ENCODE measurements at places on chromosomes 11 and 22.

DNA sequence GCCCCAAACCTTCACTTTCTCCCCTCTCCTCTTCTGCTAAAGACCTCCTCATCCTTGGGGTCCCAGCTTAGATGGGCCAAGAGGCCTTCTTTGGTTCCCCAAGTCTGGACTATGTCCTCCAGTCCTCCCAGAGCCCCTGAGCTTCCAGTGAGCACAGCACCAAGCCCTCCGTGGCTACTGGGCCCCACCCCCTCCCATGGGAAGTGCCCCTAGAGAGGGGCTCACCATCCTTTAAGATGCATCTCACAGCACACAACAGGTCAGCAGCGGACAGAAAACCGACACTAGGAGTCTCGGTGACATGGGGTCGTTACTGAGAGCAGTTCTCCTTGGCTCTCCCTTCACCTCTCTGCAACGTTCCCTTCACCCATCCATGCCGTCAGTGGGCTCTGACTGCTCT is 2.7 kb downstream of the LRRC32 start:
- no peak for DNase-seq

DNA sequence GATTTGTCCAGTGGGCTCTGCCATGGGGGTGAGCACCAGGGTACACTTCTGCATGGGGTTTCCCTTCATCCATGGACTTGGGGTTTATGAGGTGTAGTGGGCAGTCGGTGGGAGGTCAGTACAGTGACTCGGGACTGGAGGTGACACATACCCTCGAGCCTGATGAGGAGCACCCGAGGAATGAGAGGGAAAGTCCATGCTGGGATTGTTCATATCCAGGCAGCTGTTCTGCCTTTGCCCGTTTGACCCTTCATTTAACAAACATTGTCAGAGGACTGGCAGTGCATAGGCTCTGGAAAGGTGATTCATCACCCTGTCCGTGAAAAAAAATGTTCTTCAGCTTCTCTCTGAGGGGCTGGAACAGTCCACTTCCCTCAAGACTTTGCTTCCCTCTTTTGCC is 2.7 kb downstream of the NAV2 start:
- DNase-seq, result no peak

DNA sequence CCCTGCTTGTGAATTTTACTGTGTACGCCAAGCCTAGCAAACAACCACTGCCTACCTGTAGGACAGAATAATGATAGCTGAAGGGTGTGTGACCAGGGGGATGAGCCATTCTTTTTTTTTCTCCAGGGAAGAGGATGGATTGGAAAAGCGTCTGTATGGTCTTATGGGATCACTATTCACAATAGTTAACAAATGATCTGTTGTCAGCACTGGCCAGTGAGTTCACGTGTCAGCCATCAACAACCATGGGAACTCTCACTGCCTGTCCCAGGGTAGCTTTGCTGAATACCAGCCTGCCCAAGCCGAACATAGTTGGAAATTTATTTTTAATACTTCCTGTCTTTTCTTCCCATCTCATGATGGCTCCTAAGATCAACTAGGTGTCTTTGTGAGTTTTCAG is 170.2 kb downstream of the ST3GAL4 start:
- DNase-seq, result no peak

DNA sequence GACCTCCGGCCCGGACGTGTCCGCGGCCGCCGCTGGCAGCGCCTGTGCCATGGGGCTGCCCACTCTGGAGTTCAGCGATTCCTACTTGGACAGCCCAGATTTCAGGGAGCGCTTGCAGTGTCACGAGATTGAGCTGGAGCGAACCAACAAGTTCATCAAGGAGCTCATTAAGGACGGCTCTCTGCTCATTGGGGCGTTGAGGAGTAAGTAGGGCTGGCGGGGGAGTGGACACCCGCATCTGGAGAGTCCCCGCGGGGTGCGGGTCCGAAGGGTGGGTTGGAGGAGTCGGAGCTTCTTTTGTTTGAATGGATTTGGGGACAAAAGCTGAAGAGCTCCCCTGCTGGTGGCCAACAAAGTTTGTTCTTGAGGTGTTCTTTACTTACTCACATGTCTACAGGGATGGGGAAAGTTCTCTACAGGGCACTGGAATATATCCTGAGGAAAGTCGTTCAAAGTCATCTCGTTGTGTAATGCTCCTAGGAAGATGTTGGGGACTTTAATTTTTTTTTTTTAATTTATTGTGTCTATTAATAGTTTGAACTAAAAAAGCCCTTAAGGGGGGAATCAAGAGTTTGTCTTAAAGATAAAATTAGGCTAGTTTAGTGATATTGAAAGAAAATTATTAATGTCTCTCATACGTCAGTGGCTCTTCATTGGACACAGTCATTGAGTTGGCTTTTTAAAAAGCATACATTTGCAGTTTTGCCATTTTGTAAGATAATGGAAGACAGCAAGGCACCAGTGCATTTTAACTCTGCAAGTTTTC is 725 bp downstream of the ARHGAP42 start:
- no peak for DNase-seq

GRCh38 chr11:128928400-128928799 is 14.3 kb downstream of the TP53AIP1 start:
- no peak for DNase-seq

DNA sequence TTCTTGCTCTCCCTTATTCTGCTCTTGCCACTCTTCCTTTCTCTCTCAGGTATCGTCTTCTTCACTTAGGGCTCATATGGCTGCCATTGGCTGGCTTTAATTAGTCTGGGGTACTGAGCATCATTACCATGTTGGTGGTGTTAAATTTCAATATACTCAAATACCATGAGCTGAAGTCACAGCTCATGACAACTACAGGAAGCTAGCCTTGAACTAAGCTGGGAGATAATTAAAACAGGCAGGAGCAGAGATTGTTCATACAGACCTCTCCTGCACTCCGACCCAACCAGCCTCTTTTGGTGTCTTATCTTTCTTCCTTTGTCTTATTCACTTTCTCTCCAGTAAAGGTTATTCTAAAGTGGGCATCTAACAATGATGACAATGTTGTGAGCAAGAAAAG is 130.9 kb upstream of the BLID start:
- DNase-seq, result no peak

DNA sequence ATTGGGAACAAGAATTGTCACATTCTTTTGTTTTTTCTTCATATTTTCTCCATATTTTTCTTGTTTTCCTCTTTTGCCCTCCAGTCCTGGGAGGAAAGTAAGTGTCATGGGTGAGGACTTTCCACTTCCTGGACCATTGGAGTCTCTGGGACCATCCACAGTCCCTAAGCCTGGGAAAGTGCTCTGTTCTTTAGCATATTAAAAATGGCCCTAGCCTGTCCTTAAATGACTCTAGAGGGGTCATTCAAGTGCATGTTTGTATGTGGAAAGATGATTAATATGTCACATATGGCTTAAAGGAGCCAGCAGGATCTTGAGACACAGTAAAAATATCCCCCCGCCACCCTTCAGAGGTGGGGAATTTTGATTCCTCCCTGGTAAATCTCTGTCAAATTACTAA is 20.1 kb upstream of the SCGB1D1 start:
- no peak for DNase-seq

- no peak for DNase-seq
These were observed 7.1 kb upstream of the PYGM start for GRCh38 chr11:64766881-64767280.

DNA sequence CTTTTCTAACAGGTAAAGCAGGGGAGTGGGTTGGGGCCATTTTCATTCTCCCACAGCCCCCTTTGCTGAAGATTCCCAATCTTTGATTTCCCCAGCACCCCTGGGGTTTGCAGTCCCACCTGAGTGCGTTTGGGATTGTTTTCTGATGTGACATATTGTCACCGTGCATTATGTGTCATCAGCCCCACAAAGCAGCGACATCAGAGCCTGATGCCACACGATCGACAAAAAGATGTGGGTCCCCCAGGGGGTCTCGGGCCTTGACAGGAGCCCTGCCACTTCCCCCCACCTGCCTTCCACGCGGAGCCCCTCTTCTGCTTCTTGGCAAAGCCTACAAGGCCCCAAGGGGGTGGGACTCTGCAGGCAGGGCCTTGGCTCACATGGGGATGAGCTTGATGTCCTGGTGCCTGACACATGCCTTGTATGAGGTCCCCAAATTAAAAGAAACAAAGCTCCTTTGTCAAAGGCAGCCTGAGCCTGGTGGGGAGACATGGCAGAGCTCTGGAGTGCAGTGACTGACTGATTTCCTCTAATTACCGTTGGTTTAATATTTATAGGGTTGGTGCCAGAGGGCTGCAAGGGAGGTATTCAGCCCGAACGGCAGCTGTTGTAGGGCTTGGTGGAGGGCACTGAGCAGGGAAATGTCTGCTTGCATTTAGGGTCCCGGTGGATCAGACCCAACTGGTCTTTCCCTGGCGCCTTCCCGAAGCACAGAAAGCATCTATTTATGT is 149.2 kb downstream of the MIAT start:
- DNase-seq, result no peak

DNA sequence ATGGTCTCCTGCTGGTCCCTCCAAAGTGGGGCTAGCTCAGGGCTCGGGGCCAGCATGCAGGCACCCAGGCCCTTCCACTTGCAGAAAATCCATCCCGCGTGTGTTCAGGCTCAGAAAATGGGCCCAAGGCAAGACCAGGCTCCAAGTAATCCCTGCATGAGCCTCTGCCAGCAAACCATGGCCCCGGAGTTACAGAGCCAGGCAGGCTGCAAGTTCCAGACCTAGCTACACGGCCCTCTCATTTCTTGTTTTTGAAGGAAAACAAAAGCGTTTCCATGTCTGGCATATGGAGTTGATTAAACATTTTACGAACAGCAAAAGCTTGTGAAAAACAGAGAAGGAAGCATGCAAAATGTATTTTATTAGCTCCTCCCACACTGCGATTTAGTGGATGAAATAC is 29.7 kb downstream of the KIAA0930 start:
- DNase-seq, result no peak

GRCh38 chr11:61996933-61997332 is 29.5 kb upstream of the FTH1 start:
- no peak for DNase-seq

DNA sequence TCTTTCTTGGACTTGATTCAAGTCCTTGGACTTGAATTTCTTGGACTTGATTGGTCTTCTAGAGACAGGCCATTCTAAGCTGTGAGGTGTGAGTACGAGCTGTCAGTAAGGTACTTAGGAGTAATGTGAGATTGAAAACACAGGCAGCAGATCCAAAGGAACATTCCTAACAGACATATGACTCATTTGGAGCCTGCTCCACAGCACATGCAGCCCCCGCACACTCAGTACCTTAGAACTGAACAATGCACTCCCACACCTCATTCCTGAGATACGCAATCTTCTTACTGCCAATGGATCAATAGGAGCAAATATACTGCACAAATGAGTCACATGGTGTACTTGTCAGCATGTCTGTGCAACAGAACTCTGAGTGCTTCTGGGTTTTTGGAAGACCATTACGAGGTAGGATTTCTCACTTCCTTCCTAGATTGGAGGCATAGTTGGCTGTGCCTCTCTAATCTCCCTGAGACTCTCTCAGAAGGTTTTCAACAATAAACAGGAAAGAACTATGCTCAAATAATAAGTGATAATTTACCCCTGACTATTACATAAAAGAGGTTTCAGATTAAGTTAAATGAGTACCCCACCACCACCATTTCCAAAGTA is 243.1 kb downstream of the KCNA4 start:
- no peak for DNase-seq

DNA sequence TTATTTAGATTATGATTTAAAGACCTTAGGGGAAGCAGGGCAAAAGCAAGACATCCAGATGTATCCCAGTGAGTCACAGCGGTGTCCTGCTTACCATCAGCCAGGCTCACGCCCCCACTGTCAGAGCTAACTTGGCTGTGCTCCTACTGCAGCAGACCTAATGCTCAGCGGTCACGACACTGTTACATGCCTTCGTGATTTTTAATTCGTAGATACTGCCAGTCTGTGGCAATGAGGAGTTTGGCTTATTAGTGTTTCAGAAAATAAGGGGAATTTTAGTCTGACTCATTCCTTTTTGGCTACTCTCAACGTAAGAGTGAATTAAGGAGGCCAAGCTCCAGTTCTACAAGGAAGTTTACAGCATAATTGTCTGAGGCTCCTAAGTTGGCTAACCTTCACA is 22.7 kb downstream of the EFCAB6 start:
- DNase-seq, result no peak

DNA sequence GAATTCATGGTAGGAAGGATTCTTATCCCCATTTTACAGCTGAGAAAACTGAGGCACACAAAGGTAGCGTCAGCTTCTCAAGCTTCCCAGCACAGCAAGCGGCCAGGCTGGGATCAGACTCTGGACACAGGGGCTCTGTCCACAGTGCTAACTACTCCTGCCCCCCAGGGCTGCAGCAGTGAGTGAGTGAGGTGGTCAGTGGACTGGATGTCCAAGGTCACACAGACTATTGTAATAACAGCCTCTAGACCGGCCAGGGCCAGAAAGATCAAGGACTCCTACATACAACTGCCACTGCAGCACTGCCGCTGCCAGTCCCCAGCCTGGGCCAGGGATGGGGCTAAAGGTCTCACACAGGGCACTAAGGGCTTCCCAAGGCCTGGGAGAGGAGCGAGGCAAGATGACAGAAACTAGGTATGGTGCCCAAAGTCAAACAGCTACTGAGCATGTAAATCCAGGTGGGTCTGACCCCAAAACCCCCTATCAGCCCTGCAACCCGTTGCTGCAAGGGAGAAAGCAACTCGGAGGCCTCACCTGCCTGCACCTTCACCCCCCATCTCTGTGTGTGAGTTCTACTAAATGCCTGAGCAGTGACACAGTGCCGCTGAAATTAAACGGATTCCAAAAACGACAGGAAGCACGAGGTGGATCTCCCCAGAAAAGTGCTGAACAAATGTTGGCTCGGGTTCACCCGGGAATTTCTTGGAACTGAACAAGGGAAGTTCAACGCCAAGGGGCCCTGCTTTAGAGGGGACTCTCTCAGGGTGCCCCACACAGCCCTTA is 161.8 kb upstream of the GRK3 start:
- DNase-seq, result no peak

GRCh38 chr11:40302669-40303068 is 1156.8 kb downstream of the LRRC4C start:
- DNase-seq, result no peak

- no peak for DNase-seq
These were observed 79.7 kb upstream of the CSNK2A3 start for GRCh38 chr11:11432621-11433319.

GRCh38 chr11:26073646-26074045 is 258.3 kb upstream of the ANO3 start:
- DNase-seq, result no peak

DNA sequence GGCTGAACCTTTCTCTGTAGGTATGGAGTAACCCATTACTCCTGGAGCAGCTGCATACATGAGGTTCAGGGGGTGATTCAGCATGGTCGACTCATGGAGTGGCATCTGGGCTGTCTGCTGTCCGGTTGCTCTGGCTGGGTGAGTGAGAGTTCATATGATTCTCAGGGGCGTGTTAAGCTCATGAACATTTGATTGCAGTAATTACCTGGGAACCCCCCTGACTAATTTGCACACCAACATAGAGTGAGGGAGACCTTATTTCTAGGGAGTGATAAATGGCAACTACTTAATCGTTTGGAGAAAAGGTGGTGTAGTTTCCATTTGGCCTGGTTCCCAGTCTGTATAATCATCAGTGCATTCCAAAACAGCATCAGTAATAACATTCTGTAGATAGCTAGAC is 661.9 kb downstream of the ETS1 start:
- DNase-seq, result no peak

- DNase-seq, result no peak
These were observed 53.7 kb downstream of the ARHGEF12 start for GRCh38 chr11:120389693-120390584.

GRCh38 chr11:18853086-18853720 is 61.6 kb upstream of the PTPN5 start:
- DNase-seq, result no peak

- no peak for DNase-seq
These were observed 121.6 kb downstream of the KIRREL3 start for GRCh38 chr11:126878913-126879482.

All from GDM1 (cell line).